ENCODE measurements at places on chromosomes 4 and X.

DNA sequence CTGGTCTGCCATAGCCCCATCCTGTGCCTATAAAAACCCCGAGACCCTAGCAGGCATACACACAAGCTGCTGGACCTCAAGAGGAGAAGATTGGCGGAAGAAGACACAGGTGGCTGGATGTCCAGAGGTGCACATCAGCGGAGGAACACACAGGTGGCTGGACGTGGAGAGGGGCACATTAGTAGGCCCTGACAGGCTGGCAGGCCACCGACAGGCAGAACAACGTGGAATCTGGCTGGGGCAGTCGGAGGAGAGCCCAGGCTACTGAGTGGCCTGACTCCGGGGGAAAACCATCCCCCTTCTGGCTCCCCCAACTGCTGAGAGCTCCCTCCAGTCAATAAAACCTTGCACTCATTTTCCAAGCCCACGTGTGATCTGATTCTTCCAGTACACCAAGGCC is 512.5 kb upstream of the AMOT start:
- DNase-seq = no peak

DNA sequence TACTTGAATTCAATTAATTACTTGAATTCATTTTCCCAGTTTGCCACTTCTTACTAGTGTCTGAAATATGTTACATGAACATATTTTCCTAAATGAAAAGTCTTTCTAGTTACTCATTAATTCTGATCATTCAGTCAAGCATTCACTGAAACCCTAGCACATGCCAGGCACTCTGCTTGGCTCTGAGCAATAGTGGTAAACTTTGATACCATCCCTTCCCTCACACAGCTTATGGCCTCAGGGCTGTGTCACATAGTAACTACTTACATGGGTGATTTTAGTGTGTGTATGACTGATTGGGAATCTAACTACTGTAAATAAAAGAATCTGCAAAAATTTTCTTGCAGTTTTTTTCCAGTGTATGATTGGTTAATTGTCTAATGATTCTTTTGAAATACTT is 32.7 kb downstream of the METAP1 start:
- DNase-seq = no peak

GRCh38 chr4:85995361-85995760 is 364.5 kb downstream of the MAPK10 start:
- no peak for DNase-seq

- DNase-seq = no peak
These were observed 9.3 kb upstream of the LIMCH1 start for GRCh38 chr4:41528512-41529205.

- no peak for DNase-seq
These were observed 51.8 kb upstream of the ARX start for GRCh38 chrX:25067271-25068172.

DNA sequence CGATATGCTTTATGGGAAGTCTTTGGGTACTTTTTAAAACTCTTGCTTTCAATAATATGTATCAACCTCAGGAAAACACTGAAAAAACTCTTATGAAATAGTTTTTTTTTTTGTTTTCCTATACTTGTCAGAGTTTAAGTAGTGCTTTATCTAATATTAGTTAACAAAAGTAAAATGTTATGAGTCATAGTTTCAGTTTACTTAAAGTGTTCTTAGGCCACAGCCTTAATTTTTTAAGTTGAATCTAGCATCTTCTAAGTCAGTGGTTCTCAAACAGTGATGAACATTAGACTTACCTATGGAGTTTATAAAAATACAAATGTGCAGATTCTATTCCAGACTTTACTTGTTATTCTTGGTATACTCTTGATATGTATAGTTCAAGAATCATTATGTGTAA is 26.3 kb upstream of the ADGRL3 start:
- DNase-seq = no peak

DNA sequence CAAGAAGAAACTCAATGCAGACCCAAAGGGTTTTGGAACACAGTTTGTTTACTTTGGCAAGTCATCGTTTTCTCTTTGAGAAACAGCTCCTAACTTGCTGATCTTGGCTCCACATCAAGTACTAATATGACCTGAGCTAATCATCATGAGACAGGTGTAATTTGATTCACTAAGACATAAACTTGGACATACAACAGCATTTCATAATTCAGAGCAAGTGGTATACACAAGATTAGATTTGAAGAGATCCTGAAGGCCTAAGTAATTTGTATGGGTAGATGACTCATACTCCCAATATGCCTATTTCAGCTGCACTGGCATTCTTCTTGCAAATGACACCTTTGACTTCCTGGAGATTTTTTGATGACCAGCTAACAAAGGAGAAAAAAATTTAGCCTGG is 1521.7 kb downstream of the RPA4 start:
- DNase-seq = no peak

DNA sequence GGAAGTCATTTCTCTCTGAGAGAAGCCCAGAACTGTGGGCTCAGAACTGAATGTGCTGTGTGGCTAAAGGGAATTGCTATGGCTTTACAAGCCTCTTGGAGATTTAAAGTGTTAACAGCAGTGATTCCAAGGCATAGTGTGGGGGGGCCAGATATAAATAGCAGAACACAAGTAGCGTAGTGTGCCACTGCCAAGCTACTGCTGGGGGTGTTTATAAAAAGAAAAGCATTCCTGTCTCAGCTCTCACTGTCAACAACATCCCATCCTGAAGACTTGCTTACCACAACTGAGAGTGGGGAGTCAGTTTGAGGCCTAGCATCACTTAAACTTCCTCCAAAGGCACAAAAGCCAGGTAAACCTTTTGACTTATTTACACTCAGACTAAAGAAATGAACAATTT is at the start of gene ART3:
ART3 (plus strand) TSS at position 242 of the 400 bp plus-strand sequence. CDS start 1,181 bp downstream, outside the sequence.
- no peak for DNase-seq

GRCh38 chrX:105973387-105973739 is 65.2 kb downstream of the SERPINA7 start:
- no peak for DNase-seq

DNA sequence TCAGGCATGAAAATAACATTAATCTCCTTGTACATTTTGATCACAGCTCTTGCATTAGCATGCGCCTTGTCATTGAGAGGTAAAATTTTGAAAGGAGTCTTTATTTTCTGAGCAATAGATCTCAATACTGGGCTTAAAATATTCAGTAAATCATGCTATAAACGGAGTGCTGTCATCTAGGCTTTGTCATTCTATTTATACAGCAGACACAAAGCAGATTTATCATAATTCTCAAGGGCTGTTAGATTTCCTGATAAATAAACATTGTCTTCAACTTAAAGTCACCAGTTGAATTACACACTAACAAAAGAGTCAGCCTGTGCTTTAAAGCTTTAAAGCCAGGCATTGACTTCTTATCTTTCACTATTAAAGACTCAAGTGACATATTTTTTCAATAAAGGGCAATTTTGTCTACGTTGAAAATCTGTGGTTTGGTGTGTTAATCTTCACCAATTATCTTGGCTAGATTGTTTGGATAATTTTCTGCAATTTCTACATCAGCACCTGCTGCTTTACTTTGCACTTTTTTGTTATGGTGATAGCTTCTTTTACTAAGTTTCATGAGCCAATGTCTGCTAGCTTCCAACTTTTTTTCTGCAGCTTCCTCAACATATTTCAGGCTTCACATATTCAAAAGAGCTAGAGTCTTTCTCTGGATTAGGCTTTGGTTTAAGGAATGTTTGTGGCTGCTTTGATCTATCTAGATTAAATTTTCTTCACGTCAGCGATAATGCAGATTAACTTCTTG is 27.9 kb upstream of the UGT2B4 start:
- DNase-seq = no peak

DNA sequence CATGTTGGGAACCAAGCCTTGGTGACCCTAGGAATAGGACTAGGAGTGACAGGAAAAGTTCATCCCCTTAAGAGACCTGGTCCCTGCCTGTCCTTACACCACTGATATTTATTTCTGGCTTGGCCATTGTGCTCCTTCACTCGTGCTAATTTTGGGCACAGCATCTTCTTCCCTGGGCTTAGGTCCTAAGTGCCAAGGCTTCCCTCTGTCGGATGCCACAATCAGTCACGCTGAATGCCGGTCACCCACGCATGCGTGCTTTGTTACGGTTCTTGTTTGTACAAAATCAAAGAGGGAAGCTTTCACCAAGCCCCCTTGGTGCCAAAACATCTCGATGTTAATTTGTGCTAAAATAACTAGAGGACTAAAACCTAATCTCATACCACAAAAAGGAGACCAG is 17.4 kb upstream of the MAP3K15 start:
- DNase-seq = no peak

DNA sequence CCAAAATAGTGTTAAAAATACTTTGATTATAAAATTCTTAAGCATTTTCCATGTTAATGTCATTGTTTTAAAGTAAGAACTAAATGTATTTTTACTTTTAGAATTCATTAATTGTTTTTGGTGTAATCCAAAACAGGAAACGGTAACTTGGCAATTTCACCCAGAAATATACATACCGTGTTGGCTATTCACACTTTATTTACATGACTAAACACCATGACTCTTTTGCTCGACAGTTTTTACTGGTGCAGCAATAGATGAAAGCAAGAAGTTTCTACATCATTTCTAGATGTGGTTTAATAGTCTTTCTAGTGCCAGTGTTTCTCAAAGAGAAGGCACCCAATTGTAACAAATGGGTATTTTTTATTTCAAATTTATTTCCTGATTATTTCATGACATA is 25.6 kb upstream of the MAGEA1 start:
- DNase-seq = no peak

DNA sequence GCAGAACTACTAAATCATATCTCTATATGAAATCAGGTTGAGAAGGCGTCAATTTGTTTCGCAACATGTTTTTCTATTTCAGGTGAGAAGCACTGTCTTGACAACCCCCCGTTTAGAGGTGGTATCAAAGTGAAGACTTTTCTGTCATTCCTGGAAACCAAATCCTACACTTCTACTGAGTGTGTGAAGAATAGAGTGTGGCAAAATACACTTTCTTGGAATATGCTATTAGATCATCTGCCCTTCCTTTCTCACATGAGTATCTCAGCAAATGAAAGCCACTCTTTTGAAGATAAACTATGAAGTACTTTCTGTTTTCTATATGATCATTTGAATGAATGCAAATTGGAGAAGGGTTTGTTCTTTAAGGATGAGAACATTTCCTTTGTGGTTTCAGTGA is 174.0 kb upstream of the FMR1 start:
- DNase-seq = no peak

DNA sequence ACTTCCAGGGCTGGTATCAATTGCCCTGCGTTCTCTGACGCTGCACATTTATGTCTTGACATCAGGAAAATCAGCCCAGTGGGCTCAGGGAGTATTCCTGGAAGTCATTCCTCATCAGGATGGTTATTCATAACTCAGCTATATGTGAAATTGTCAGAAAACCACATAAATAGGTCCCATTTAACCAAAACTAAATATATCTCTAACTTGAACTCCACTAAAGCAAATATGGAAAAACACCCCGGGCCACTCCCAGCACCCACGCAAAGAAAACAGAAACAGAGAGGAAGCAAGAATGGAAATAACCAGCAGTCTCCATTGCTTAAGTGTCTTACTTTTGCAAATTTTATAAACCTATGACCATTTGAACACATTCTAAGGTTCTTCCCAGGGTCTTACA is 112.0 kb downstream of the IRF2 start:
- DNase-seq = no peak

DNA sequence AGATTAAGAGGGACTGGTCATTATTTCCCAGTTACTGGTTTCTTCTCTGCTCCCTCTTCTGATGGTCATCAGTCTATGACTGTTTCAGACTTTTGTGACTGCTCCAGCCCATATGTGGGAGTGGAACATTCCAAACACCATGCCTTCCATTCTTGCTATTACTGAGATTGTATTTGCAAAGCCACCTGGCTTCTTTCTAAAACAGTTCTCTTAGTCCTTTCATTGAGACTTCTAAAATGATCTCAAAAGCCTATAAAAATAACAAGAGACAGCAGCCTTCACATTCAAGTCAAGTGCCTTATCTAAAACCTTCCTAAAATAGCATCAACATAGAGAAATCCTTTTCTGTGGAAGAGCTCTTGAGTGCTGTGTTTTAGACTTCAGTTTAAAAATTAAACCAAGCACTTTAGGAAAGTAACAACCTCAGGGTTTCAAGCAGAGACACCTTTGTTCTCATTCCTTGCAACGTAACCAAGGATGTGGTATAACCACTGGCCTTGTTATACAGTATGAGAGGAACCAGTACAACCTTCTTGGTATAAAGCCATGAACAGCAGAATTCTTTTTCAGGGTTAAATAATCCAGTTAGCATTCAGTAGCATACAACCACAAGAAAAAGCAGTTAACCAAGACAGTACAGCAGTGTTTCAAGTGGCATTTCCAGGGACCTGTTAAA is 97.1 kb downstream of the NFKB1 start:
- DNase-seq = no peak

- no peak for DNase-seq
These were observed 102.1 kb upstream of the TENM3 start for GRCh38 chr4:182141061-182141460.

DNA sequence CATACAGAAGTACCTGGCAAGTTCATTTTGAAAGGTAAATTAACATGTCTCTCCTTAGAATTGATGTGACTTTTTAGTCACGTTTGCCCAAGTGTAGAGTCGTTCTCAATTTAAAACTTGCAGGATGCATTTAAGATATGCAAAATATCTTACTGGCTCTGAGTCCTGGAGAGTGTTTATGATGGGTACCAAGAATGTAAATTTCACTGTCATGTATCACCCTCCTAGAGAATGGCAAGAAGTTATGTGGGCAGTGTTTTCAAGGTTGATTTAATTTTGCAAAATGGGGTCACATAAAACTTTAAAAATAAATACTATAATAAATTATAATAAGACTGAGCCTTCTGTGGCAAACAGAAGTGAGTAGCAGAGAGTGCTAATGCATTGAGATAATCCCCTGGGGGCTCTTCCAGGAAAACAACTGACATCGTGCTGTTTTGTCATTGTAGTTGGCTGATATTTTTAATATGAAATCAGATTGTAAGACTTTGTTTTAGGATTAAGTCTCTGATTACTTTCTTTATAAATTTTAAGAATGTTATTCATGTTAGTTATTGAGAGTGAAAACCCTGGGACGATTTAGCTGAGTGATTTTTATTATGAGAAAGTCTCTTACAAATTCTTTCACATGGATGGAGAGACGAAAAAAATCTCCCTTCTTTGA is 103.0 kb downstream of the AFF1 start:
- no peak for DNase-seq

DNA sequence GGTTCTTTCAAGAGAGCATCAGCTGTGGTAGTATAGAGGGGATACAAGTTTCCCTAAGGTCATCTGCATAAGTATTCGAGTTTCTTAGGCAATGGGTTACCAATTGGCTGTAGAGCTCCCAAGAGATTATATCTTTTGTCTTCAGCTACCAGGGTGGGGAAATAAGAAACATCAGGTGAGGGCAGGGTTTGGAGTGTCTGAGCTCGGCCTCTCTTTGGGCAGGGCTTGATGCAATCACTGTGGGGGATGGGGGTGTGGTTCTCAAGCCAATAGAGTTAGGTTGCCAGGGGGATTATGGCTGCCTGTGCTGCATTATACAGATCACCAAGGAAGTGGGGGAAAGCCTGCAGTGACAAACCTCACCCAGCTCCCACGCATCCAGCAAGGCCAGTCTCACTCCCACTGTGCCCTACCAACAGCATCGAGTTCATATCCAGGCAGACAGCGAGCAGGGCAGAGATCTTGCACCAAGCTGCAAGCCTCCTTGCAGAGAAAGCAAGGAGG is 172.1 kb upstream of the MAGEE2 start:
- DNase-seq = no peak

GRCh38 chr4:5069901-5070300 is 18.6 kb downstream of the STK32B start:
- DNase-seq = no peak
